ENCODE measurements at places on chromosomes 3 and 15. TPM values are rescaled to one million over a fixed set of nuclear protein-coding genes. Genes with fewer than 3 reads are reported as not detected.

GRCh38 chr3:126082362-126083137 lies 1.4 kb downstream of the SLC41A3 start:
- no peak for DNase-seq

- DNase-seq: no peak
Measured at GRCh38 chr3:58092521-58092920, 84.3 kb downstream of the FLNB start.

- DNase-seq: no peak
Measured at GRCh38 chr3:101890716-101891115, 41.4 kb downstream of the NFKBIZ start.

GRCh38 chr3:100880072-100880471 lies 113.1 kb downstream of the ABI3BP start:
- DNase-seq: no peak

DNA sequence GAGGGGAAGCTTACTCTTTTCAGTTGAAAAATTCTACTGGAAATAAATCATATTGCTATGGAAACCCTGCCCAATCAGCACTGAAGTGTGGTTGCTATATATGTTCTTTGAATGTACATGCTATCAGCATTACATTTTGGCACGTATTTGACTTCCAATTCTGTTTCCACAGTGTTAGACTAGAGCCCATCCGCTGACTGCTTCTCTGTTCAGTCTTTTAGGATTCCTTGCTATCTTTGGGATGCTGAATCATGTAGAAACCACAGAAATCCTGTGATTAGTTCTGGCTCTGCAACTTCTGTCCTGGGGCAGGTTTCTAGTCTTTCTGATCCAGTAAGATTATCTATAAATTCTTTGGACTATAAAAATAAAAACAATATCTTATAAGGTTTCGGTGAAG lies 128.2 kb upstream of the SLC7A14 start:
- DNase-seq: no peak

DNA sequence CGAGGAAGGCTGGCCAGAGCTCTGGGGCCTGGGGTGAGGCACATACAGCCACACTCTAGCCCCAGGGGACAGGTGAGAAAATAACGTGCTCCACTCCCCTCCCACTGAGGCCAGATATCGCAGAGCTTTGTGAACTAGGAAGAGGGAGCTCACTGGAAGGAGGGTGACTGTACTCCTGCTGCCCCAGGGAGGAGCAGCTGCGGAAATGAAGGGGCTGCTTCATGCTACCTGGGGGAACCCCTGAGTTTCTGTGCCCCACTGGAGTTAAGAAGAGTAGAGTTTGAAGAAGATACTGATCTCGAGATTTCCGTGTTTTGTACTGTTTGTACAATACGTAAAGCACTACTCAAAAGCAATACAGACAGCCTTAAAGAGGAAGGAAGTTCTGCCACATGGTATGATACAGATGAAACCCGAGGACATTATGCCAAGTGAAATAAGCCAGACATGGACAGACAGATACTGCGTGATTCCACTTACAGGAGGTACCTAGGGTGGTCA lies 44.6 kb downstream of the CMTM6 start:
- DNase-seq: no peak

- DNase-seq: no peak
Measured at GRCh38 chr15:39269821-39270220, 311.1 kb upstream of the THBS1 start.

GRCh38 chr15:85899927-85900326 lies 105.2 kb upstream of the KLHL25 start:
- no peak for DNase-seq

DNA sequence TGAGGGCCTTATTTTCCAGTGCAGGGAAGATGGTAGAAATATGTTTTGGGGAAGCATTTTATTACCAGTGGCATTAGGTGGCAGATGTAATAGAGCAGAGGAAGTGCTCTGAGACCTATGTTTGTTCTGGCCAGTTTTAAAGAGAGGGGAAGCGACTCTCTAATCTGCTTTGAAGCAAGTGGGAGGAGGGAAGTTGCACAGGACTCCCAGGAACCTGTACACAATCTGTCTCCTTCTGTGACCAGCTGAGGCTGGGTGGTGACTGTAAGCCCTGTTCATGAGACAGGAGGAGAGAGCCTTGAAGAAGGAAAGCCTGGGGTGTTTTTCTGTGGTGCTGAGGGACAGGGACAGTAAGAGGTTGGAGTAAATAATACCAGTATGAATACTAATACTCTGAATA lies 60.5 kb downstream of the LPP start:
- DNase-seq: no peak

GRCh38 chr15:73033611-73034010 lies 18.7 kb upstream of the NEO1 start:
- no peak for DNase-seq

Gene FAM107A
- polyA plus RNA-seq: 5.2 TPM

Gene KLF15
- 14.5 TPM for polyA plus RNA-seq

Gene UPK1B
- 9.4 TPM for polyA plus RNA-seq

Data from right renal pelvis (tissue), 4 donors.